Mesenteric fat pad (tissue), 1 donor: ENCODE measurements at places on chromosomes 6 and 20. TPM values are rescaled to one million over a fixed set of nuclear protein-coding genes. Genes with fewer than 3 reads are reported as not detected.

Gene TNF
- 1.2 TPM for total RNA-seq

Gene C20orf202
- 0.32 TPM for total RNA-seq

Gene TREM2
- 11.0 TPM for total RNA-seq

Gene PROKR2
- total RNA-seq = not detected

Gene FAM229B
- total RNA-seq = 10.8 TPM

Gene PRKN
- total RNA-seq = 10.1 TPM

Gene PYGB
- 121 TPM for total RNA-seq
